ENCODE measurements at places on chromosomes 4 and X.

DNA sequence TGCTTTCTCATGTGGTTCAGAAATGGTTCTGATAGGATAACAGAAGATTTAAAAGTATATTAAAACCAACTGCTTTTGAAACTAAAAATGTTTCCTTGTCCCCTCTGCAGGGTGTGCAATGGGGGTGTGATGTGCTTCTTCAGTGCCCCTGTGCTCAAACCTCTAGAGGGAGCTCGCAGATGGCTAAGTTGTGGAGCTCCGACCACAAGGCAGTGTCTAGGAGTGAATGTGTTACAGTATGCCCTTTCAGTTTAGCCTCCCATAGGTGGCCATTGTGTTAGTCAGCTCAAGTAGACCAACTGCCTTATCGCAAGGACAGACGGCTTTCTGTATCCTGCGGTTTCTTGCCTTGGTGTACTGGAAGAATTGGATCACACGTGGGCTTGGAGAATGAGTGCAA is 130.5 kb downstream of the TENT5D start:
- DNase-seq = peak; percentile 1

- peak; percentile 55 for DNase-seq
These were observed 35.3 kb downstream of the SUPT20HL1 start for GRCh38 chrX:24395775-24396174.

DNA sequence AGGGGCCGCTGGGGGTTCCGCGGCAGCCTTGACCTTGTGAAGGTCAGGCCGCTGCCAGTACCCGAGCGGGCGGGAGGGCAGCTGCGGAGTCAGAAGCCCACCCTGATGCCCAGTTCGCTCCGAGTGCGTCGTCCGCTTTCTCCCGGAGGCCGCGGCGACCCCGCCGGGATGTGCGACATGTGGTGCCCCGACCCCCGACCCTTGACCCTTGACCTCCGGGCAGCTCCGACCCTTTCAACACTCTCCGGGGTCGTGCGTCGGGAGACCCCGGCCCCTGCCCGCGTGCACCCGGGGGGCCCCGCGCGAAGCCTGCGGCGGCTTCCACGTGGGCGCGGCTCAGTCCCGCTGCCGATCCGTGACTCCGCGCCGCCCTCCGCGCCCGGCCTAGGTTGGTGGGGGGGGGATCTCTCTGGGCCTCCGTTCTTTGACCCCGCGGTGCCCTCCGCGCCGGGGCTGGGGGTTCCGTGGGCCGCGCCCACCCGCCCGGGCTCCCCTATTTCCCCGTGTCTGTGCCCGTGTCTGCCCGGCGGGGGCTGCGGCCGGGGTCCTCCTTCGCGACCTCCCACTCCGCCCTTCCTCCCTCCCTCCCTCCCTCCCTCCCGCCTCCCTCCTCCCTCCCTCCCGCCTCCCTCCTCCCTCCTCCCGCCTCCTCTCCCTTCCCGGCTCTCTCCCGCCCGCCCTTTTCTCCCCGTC is 609 bp upstream of the SLC25A6 start:
- peak; percentile 70 for DNase-seq

DNA sequence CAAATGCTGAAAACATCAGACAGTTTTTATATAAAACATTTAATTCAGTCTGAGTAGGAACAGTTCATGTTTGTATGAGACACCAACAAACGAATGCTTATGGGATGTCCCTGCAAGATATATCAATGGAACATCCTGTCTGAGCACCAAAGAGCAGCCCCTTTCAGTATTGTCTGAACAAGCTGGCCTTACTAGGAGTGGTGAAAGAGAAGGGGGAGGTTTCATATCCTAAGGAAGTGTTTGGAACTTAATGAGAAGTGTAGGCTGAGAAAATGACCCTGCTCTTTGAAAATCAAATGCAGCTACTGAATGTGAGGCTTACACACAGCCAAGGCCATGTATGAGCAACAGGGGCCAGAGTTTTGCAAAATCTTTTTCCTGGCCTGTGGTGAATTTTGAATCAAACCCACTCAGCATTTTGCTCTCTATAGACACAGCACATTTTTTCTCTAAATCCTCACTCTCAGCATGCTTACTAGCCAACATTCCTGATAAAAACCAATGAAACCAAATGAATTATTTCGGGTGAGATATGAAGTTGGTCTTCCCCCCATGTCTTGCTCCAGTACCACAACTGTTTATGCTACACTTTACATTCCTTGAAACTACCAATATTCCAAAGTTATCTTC is 119.4 kb downstream of the LUZP4 start:
- no peak for DNase-seq

- no peak for DNase-seq
These were observed 2.2 kb downstream of the MAGIX start for GRCh38 chrX:49164589-49165360.

Data from LHCN-M2 (cell line).